ENCODE measurements at places on chromosomes 5 and 9.

DNA sequence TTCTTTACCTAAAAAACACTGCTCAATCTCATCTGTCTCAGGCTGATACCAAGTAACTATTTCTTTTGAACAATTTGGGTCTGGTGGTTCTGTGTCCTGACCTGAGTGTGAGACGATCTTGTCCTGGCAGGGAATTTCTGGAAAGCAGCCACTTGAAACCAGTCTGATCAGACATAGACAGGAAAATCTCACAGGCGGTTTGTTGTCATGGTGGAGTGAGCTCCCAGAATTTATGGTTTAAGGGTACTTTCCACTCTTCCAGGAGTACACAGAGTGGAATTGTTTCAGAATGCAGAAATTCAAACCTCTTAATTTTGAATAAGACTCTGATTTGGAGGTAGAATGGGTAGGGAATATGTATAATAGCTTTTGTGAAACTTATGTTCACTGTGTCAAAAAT lies 268.2 kb downstream of the ISL1 start:
- DNase-seq: no peak

DNA sequence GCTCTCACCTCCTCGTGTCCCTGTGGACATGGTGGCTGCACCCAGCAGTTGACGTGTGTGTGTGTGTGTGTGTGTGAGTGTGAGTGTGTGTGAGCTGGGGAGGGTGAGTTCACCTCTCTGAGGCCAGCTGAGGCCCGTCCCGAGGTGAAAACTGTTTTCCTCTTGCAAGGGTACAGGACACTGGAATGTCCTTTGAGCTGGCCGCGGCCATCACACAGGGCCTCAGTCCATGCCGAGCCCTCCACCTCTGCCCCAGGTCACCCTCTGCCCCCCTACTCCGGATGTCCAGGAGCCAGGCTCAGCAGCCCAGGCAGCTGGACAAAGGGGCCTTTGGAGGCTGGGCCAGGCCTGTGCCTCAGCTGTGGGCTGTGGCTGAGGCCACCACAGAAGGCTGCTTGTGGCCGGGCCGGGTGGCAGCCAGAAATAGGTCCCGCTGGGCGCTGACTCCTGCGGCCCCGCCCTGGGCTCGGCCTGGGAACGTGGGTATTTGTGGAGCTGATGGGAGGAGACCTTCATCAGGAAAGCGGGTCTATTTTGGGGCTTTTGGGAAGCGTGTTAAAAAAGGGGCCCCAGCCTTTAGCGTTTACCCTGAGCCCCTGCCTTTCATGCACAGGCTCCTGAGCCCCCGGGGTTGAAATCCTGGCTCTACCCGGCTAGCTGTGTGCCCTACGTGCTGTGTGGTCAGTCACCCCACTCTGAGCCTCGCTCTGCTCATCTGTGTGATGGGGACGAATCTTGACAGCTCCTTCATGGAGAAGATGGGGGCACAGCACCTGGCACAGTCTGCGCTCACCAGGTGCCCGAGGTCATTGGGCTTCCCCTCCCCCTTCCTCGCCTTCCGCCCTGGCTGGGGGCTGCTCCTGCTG lies 75.1 kb upstream of the IER5L start:
- DNase-seq: peak; percentile 61

GRCh38 chr9:95822583-95823431 lies 52.7 kb upstream of the ERCC6L2 start:
- DNase-seq: no peak

- no peak for DNase-seq
Measured at GRCh38 chr5:95907067-95907705, 54.5 kb downstream of the ELL2 start.

- DNase-seq: no peak
Measured at GRCh38 chr9:114914139-114914538, 16.3 kb downstream of the TNFSF8 start.

- DNase-seq: no peak
Measured at GRCh38 chr5:160451281-160451680, 29.6 kb downstream of the PTTG1 start.

- no peak for DNase-seq
Measured at GRCh38 chr5:89301321-89302025, 418.5 kb upstream of the MEF2C start.

DNA sequence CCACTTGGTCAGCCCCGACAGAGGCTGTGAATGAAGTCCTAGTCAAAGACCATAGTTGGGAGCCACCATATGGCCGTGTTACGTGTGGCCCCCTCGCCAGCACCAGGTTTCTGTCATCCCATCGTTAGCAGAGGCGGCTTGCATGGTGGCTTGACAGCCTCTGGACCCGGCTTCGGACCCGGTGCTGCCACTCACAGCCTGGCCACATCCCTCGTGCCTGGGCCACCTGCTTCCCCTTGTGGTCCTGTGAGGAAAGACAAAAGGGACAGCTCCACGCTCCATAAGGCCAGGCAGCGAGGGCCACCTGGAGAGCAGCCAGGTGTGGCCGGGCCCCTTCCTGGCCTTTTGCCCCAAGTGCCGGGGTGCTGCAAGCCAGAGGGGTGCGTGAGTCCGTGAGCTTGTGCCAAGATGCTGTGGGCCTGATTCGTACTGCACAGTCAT lies 6.2 kb downstream of the NKD2 start:
- no peak for DNase-seq

DNA sequence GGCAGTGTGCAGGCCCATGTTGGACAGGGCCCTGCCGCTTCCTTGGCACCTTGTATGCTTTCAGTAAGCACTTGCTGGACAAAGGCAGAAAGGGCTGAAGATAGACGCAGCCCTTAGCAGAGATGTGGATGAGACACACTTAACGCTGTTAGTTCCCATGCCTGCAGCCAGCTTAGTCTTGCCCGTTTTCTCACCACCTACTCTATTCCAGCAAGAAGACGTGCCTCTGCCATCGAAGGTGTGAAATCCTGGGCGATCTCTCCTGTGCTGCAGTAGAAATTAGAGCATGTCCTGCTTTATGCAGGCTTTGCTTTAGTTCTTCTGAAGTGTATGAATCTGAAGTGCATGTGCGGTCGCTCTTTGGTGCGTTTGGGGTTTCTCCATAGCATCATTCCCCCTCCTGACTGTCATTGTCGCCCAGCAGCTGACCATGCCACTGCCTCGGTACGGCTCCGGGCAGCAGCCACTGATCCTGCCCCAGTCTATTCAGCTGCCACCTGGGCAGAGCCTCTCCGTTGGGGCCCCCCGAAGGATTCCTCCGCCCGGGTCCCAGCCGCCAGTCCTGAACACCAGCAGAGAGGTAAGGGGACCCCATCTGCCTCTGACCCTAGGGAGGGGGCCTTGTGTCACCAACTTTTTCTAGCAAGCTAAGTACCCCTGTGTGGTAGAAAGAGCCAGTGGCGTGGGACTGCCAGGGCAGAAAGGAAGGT lies 11.6 kb upstream of the POMT1 start:
- no peak for DNase-seq

- peak; percentile 1 for DNase-seq
Measured at GRCh38 chr9:133967024-133967741, 24.9 kb downstream of the VAV2 start.

Data from posterior vena cava (tissue), 2 donors.